Ascending aorta (tissue), 2 donors: ENCODE measurements at places on chromosomes 2 and 18.
A peak's percentile ranks its signal among the peaks of the same experiment; 100 is the strongest.

- DNase-seq = no peak
These were observed 168.1 kb upstream of the NCK2 start for GRCh38 chr2:105576440-105577241.

DNA sequence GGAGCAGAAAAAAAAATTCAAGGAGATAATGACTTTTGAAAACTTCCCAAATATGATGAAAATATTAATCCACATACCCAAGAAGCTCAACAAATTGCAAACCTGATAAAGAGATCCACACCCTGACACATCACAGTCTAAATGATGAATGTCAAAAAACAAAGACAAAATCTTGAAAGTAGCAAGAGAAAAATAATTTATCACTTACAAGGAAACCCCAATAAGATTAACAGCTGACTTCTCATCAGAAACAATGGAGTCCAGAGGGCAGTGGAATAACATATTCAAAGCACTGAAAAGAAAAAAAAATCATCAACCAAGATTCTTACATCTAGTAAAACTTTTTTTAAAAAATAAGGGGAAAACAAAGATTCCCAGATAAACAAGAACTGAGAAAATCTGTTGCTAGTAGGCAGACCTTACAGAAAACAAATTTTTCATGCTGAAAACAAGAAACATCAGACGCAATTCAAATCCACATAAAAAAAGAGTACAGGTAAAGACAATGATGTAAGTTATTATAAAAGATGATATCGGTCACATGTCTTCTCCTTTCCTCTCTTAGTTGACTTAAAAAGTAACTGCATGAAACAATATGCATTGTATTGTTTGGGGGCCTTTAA is 21.3 kb downstream of the SLC66A2 start:
- DNase-seq = no peak

DNA sequence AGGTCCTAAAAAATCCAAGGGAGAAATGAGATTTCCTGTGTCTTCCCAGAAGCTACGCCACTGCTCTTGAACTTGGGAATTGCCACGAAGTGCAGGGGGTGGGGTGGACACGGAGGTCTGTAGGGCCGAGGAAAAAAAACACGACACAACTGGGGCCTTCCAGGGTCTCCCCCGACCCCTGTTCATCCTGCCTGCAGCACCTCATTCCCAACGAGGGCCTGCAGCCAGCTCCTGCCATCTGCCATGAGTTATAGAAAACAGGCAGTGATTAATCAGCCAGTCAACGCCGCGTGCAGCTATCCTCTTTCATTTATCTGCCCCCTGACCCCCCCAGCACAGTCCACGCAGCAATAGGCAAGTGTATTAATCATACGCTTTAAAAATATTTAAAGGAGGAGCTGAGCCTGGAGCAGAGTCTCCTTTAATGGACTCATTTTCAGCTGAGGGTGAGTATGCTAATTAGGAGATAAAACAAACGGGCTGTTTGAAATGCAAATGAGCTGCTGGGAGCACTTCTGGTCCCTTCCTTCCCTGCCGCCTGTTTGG is 209.9 kb downstream of the TFCP2L1 start:
- DNase-seq = no peak

GRCh38 chr2:72994991-72995380 is 76.5 kb downstream of the SFXN5 start:
- peak; percentile 39 for DNase-seq

DNA sequence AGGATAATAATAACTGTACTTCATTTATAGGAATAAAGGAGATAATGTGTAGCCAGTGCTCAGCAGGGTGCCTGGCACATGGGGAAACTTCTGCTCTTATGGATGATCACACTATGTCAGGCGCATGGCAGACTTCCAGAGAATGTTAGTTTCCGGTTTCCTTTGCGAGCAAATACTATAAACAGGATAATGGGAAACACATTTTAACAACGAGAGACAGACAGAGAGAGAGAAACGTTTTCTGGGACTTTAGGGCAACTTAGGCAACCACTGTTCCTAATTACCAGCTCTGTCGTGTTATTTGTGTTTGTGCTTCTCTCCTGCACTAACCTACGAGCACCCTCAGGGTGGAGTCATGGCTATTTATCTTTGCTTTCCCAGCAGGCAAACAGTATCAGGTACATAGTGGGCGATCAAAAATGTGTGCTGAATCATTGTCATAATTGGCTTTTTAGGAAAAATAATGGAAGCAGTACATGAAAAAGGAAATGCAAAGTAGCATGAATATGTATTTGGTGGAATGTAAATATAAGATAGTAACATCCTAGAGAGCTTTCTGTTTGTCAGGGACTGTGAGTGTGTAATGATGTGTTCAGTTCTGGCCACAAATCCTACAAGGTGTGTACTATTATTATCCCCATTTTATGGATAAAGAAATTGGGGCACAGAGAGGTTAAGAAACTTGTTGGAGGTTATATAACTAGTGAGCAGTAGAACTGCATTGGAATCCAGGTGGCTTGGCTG is 36.8 kb upstream of the IGFBP2 start:
- DNase-seq = no peak

- DNase-seq = no peak
These were observed 446.2 kb downstream of the PIK3C3 start for GRCh38 chr18:42401131-42401673.

- DNase-seq = no peak
These were observed 127.8 kb downstream of the STK39 start for GRCh38 chr2:168119515-168120141.
